ENCODE measurements at places on chromosomes 12 and 14.
A peak's percentile ranks its signal among the peaks of the same experiment; 100 is the strongest.

DNA sequence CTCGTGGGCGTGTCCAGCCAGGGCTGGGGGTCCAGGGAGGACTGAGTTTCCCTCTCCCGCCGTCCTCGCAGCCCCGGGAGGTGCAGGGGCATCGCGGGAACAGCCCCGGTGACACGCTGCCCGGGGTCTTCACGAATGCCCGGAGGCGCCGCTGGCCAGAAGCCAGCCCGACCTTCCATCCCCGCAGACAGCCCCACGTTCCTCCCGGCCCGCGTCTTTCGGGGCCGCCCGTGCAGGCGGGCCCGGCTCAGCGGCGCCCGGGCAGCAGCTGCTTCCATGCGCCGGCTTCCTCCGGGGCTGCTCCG, 827 bp upstream of the TEDC1 start:
- no peak for DNase-seq

DNA sequence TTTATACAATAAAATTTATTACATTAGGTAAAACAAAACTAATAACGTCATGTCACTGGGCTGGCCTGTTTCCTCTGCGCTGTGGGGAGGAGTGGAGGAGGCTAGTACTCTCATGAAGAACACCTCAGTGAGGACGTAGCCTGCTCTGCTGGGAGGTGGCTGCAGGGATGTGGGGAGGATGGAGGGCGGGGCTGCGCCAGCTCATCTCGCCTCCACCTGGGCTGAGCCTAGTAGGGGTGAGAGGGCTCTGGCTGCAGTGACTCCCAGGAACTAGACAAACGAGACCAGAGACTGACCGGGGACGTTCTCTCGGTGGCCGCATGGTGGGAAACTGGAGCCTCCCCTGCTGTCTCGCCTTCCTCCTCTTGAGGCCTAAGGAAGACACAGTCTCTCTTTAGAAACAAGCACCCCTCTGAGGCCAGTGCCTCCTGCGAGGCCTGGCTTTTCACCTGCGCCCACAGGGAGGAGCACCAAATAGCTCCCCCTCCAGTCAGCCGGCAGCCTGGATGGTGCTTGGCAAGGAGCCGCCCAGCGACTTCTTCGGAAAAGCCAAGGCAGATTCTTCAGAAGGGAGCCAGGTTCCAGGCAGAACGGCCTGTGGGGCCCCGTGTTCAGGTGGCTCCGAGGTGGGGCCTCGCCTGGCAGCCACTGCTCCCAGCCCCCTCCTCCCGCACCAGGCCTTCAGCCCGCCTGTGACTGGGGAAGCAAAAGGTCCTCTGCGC, 62.4 kb downstream of the PLEKHG3 start:
- no peak for DNase-seq

- no peak for DNase-seq
Observed at GRCh38 chr12:31337952-31338351, 12.0 kb upstream of the SINHCAF start.

GRCh38 chr14:71437870-71438269, 494.4 kb upstream of the RGS6 start:
- DNase-seq = no peak

GRCh38 chr12:122121745-122122144, 43.2 kb downstream of the MLXIP start:
- no peak for DNase-seq

DNA sequence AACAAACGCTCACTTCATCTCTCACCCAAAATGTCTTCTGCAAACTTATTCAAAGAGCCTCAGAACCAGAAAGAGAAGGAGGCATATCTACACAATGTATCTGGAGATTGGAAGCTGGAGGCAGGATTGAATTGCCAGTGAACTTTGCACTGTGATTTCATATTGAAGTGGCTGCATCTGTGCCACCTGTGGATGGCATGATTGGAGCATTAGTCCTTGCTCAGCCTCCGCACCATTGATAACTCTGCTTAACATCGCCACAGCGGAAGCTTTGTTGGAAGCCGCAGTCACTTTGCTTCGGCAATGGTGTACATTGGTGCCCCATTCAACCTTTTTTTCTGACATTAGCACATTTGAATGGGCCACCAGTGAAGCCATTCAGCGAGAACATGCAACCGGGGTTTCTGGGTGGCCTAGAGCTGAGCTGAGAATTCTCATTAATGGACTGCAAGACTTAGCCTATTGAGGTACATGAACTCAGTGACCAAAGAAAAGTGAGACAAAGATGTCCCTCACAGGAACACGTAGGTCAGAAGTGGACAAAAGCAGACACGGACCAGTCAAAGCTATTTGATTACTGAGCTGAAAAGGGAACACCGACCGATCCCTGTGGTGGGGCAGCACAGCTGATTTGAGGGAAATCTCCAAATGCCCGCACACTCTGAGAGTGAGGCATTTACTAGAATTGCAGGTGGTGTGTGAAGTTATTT, 130.4 kb downstream of the BRMS1L start:
- DNase-seq = no peak

DNA sequence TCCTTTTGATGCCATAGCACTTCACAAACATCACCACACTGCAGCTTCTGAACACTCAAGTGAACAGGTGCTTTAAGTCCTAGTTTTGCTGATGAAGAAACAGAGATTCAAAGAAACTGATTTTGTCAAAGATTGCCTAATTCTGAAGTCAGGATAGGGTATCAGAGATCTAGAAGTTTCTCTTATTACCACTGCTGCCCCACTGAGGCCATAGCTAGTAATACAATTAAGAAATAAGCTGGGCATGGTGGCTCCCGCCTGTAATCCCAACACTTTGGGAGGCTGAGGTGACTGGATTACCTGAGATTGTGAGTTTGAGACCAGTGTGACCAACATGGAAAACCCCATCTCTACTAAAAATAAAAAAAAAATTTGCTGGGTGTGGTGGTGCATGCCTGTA, 458.3 kb upstream of the SEL1L start:
- DNase-seq = no peak

GRCh38 chr14:61298824-61299223, 17.7 kb upstream of the TMEM30B start:
- DNase-seq = no peak

GRCh38 chr14:56807386-56808109, 2.7 kb downstream of the OTX2 start:
- DNase-seq = no peak

- no peak for DNase-seq
Observed at GRCh38 chr14:39734306-39734705, 302.1 kb upstream of the FBXO33 start.

- no peak for DNase-seq
Observed at GRCh38 chr12:24639641-24640040, 309.3 kb downstream of the BCAT1 start.

GRCh38 chr14:48726080-48726642, 860.0 kb downstream of the RPS29 start:
- DNase-seq = no peak

DNA sequence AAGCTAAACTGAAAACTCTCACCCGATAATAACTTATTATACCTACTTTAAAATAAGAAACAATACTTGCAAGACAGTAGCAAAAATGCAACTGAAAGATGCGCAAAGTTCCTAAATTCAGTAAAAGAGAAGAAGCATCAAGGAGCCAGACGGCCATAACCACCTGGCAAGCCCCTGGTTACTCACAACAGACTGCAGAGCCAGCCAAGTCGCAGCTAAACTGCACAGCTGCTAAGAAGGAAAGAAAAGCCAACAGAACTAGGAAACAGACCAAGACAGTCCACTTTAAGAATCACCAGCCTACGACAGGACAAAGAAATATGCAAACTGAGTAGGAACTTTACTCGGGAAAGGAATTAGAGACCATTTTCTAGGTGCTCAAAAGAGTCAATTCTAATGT, 127.9 kb downstream of the TMTC1 start:
- DNase-seq = no peak

DNA sequence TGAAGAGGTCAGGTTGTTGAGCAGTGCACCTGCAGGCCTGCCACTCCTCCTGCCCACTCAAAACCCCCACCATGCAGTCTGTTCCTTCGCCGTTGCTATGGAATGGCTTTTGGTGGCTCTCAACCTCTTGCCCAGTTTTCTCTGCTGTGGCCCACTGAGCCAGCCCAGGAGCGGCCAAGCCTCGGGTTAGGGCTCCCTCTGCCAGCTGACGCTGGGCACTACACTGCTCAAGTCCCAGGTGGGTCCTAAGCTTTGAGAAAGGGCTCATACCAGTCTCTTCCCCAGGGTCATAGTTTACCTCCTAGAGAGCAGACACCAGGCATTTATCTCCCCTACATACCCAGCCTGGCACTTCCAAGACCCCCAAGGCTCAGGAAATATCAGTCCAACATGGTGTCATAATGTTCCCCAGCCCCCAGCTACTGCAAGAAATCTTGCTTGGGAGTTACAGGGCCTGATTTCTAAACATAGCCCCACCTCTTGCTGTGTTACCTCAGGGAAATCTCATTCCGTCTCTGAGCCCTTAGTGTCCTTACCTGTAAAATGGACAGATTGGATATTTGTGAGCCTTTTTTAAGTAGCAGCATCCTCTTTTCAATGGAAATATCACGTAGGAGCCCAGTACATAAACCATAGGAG, 59.4 kb downstream of the TSPAN11 start:
- DNase-seq = no peak

GRCh38 chr12:56078931-56079722, 838 bp upstream of the ERBB3 start:
- peak; percentile 27 for DNase-seq

GRCh38 chr14:95196268-95196667, 38.9 kb upstream of the DICER1 start:
- no peak for DNase-seq

- no peak for DNase-seq
Observed at GRCh38 chr12:75478116-75478794, 2.3 kb upstream of the GLIPR1 start.

DNA sequence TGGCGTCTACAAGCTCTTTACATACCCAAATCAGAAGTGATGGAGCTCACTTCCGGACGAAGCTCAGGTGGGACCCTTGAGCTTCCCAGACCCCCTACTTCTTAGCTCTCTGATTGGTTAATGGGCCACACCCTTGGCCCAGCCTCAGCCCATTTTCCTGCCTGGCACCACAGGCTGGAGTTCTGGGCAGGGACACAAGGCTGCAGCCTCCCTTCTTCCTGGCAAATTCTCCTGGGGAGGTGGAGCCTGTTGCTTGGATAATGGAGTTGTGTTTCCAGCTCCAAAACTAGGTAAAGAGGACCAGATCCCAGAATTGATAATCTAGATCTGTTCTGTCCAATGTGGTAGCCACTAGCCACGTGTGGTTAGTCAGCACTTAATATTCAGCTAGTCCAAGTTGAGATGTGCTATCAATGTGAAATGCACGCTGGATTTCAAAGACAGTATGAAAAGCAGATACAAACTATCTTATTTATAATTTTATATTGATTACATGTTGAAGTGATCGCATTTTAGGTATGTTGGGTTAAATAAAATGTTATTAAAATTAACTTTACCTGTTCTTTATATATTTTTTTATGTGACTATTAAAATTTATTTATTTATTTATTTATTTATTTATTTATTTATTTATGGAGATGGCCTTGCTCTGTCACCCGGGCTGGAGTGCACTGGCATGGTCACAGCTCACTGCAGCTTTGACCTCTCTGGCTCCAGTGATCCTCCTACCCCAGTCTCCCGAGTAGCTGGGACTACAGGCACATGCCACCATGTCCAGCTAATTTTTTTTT, 12.6 kb upstream of the FAIM2 start:
- no peak for DNase-seq

DNA sequence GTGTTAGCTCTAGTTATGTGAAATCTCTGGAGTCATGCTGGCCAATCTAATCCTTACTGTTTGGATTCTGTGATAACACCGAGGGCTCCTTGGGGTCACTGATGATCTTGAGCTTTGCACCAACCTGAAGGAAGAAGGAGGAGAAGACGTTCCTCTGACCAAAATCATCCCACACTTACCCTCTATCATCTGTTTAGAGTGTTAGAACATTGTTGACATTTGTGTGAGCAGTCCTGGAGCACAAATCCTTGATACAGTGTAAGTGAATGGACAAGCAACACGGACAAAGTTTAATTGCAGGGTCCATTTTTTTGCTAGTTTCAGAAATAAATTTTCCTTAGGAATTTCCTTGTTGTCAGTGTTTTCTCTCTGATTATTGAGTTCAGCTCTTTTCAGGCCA, 181.7 kb downstream of the AKAP6 start:
- DNase-seq = no peak

DNA sequence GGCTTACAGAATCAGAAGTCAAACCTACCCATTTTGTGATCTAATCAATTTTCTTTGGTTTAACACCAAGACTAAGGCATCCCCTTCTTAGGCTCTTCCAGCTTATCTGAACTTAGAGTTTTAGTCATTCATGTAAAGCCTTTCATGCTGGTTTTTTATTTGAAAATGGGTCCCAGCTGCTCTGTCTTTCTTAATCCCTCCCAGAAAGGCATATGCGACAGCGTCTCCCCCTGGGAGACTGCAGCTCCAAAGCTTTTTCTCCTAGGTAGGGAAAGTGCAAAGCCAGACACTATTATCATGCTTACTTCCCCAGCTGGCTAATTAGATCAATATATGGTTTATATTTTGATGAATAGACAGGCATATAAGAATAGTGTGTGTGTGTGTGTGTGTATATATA, 96.6 kb upstream of the E2F7 start:
- no peak for DNase-seq

- no peak for DNase-seq
Observed at GRCh38 chr12:14691560-14691959, 4.8 kb downstream of the GUCY2C start.

DNA sequence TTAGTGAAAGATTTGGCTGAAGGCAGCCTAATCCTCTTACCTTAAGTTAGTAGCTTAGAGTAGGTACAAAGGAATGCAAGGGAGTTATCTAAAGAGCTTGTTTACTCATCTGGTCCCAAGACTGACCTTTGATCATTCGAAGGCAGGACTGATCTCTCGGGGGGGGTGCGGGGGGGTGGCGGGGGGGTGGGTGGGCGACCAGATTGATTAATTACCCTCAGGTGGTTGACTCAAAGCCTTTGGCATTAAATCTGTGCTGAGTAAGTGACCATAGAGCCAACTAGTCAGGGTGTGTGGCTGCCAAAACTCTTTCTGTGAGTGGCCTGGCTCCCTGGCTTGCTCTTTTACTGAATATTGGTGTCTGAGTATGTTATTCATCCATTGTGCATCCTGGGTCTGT, 731.9 kb upstream of the FBXO33 start:
- DNase-seq = no peak

DNA sequence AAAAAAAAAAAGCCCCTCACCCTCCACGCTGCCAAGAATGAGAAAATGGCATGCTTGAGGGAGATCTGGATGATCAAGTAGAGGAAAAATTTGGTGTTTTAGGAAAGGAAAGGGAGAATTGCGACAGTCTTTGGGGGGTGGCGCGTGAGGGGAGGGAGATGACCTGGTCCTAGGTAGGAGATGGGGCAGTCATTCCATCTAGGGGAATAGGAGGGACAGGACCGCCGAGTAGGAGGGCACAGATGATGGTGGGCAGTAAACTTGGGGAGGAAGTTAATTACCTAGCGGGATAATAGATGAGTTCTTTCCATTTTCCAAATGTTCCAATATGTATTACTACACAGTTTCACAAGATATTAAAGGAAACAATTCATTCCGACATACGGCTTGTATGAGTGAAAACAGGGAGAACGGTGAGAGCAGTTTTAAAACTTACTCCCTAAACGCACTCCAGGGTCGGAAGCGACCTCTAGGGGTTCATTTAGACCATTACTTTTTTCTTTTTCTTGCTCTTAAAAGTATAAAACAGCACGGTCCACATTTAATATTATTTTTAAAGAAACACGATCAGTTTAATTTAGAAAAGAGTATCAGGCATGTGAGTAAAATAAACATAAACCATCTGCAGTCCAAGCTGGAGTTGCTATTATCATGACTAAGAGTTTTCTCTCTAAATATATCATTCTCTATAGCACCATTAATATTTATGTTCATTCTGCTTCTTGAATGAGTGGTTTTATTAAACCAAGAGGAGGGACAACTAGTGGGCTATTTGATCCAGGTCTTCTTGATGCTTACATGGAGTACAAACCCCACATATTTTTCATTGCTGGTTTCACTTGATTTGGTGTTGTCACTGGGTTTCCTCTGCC, 3.0 kb upstream of the FNTB start:
- DNase-seq = no peak
